ENCODE measurements at places on chromosomes 2 and 18.

- ATAC-seq, result no peak
These were observed 19.5 kb downstream of the CHST10 start for GRCh38 chr2:100397976-100398375.

DNA sequence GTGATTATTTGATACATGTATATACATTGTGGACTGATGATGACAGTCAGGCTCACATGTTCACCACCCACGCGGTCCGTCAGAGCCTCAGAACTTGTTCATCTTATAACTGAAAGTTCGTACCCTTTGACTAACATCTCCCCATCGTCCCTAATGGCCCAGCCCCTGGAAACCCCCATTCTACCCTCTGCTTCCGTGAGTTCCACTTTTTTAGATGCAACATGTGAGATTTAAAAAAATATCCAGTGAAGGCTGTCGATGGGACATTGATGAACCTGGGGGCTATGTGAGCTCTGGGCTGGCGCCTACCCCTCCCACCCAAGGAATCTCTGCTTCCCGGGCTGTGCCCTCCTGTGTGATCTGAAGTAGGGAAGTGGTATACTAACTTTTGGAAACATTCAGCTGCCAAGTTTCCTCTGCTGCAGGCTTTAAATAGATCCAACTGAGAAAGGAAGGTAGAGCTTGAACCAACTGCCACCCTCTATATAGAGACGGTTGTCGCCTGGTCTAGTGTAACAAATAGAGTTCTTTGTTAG, 163.8 kb downstream of the FAM210A start:
- peak; percentile 92 for ATAC-seq

DNA sequence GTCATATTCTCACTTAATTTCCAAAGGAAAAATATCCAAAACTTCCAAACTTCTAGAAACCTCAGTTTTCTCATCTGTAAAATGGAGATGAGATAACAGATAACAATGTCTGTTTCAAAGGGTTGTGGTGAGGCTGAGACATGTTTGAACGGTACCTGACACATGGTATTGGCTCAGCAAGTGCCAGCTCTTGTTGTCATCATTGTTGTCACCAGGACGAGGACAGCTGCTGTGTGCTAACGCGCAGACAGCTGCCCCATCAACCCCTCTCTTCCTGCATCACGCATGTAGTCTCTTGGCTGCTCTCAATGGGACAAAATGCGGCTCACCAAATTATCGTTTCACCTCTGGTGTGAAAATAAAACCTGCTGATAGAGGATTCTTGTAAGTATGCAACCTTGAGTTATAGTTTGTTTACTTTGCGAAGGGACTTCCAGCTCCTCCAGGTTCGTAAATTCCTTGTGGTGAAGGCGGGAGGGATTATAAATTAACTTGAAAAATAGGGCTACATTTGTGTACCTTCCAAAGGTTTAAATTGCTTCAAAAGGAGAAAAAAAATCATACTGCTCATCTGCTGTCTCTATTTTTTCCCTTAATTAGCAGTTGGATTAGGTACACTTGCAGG, 605.4 kb downstream of the BCL11A start:
- no peak for ATAC-seq

DNA sequence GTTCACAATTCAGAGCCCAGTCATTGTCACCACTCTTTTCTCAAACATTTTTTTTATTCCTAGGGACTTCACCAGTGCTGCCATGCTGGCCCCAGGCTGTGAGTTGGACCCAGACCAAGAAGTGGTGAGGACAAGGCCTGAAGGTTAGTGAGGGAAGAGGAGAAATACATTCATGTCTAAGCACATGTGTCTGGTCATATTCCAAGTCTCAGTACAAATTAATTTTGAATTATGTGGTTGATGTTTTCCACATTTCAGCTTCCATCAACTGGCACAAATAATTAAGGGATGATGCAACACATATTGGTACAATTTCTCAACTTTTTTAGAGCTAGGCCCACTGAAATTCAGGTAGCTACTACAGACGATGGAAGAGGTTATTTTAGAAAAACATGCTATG, 106.6 kb upstream of the UPP2 start:
- ATAC-seq, result no peak
